ENCODE measurements at places on chromosomes 2 and 18.

DNA sequence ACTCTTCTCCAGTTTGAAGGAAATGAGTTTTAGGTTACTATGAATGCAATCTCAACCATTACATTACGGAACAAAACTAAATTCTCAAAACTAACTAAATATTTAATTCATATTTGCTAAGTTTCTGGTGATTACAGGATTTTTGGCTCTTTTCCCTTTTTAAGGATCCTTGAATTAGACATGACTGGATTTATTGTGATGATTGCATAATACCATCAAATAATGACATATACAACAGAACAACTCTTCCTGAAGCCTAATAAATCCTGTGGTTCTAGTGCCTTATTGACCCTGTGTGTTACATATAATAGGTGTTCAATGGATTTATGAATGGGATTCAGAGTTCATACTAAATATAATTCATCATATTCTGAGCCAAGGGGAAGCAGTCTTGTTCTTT, 90.5 kb downstream of the WDR7 start:
- DNase-seq: no peak

GRCh38 chr2:181948227-181948626, 37.4 kb upstream of the PPP1R1C start:
- no peak for DNase-seq

DNA sequence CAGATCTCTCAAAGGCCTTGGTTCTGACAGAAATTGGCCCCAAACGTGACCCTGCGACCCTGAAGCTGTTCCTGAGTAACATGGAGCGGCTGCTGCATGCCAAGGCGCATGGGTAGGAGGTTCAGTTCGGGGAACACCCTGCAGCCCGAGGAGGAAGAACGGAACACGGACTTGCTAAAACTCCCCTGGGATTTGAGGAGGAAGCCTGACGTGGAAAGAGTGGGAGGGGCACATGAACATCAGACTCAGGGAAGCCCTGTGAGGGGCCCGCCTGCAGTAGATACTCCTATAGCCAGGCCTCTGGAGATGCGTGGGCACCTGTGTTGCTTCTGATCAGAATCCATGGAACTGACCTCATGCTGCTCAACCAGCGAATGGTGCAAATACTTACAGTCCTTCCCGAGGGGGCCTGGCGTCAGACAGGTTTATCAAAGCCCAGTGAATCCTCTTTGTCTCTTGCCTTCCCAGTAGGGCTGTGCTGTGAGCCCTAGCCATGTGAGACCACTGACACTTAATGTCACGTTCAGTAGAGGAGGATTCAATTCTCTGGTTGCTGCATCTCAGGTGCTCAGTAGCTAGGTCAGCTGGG, 46.8 kb downstream of the IMPA2 start:
- DNase-seq: no peak

DNA sequence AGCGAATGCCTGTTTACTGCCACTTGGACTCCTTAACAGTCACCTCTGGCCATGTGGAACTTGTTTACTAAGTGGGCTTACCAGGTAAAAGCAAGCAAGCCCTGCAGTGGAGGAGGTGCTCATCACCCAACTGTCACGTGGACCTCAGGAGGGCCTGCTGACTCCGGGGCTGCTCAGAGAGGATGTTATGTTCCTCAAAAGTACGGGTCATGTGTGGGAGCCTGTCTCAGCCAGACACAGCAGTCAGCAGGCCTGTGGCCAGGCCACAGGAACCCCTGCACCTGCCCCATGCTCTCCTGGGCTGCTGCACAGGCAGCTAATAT, 36.2 kb downstream of the AMER3 start:
- no peak for DNase-seq

- DNase-seq: no peak
These were observed 267.2 kb downstream of the SH3BP4 start for GRCh38 chr2:235219048-235219447.

DNA sequence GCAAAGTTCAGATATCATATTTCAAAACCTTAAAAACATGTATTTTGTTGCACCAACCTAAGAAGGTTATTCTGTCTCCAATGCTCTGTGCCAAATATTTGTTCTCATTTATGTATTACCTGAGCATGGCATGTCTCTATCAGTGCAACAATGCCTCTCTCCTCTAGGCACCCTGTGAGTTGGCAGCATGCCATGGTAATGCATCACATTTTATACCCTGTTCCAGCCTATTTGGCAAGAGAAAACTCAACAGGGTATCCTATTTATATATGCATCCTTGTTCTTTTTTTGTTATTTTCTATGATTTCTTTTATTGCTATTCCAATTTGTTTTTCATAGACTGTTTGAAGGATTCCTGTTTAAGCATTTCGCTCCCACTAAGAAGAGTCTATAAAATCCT, 126.3 kb upstream of the NRXN1 start:
- peak; percentile 90 for DNase-seq

GRCh38 chr2:230863442-230864121, 1.2 kb upstream of the ITM2C start:
- peak; percentile 55 for DNase-seq

GRCh38 chr18:48934723-48935432, 15.9 kb downstream of the SMAD7 start:
- DNase-seq: no peak

GRCh38 chr2:43454791-43455190, 141.0 kb downstream of the THADA start:
- DNase-seq: no peak

Data from NCI-H2171 (cell line).